Activated naive CD8-positive, alpha-beta T cell treated with anti-CD3 and anti-CD28 coated beads, Interleukin-2, amount 10 ng/mL, durations not matched to agents 7 days and 5 days (primary cell): ENCODE measurements at places on chromosomes 2 and 18. TPM values are rescaled to one million over a fixed set of nuclear protein-coding genes. Genes with fewer than 3 reads are reported as not detected.

ATP6V1B1 gene
- not detected for total RNA-seq

DNA sequence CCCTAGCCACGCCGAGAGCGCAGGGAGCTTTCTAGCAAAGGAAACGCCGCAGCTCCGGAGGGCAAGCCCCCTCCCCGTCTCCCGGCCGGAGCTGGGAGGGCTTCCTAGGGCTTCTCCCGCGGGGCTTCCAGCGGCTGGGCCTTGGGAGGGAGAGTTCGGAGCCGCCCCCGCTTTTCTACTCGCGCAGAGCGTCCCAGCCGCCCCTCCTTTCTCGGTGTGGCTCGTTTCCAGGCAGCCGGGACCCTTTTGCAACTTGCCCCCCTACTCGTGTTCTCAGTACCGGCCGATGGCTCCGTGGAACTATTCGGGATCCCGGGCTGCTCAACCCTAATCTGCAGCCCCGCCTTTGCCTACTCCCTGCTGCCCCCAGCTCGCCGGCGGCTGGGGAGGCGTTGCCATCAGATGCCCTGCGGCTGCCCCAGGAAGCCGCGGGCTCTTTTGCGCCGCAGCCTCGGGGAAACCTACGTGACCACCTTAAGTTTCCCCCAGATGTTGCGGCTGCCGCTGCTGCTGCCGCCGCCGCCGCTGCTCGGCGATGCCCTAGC, 1.5 kb upstream of the NR4A2 start:
- peak overlapping the region; percentile 88 for H3K4me3 ChIP-seq
- H3K36me3 ChIP-seq = peaks cover 1% of the 10 kb centered on the region
- peaks cover 39% of the 10 kb centered on the region for H3K4me1 ChIP-seq
- H3K27ac ChIP-seq = peak overlapping the region; percentile 92

DNA sequence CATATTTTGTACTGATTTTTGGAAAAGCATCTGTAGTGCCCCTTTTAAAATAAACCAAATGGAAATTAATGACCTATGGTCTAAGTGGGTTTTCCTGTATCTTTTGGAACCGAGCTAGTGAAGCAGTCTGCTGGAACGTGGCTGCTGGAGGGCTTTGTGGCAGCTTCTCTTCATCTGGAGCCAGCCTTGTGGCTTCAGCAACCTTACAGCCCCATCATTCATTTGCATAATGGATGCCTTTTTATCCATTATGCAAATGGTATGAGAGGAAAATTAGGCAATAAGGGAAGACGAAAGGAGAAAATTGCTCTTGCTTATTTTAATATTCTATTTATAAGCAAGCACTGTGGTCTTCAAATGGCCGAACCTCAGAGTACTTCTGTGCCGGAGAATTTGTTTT, 421.0 kb downstream of the PARD3B start:
- H3K27ac ChIP-seq = no peak overlapping the region
- H3K4me3 ChIP-seq = no peak overlapping the region
- H3K4me1 ChIP-seq = peaks cover 38% of the 10 kb centered on the region
- DNase-seq = no peak
- no peaks in the 10 kb centered on the region for H3K27me3 ChIP-seq

DNA sequence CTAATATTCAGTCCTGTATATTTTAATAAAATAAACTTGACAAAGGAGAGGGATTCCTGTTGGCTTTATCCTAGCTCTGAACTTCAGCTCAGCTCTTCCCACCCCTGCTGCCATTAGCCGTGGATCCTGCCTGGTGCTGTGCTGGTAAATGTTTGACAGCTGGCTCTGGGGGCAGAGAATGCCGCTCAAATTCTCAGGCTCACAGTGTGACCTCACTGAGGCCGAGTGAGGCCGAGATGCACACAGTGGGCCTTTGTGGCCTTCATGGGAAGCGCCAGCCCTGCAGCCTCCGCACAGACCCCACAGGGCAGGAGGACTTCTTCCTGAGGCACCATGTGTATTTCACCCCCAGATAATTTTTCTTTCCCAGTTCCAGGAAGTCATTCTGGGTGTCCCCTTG, 16.5 kb upstream of the FAHD2A start:
- H3K4me3 ChIP-seq = no peak overlapping the region
- H3K27me3 ChIP-seq = no peaks in the 10 kb centered on the region
- H3K36me3 ChIP-seq = no peaks in the 10 kb centered on the region
- no peaks in the 10 kb centered on the region for H3K4me1 ChIP-seq
- no peak overlapping the region for H3K27ac ChIP-seq
- DNase-seq = no peak

EML6 gene
- total RNA-seq = 2.4 TPM

GRCh38 chr2:88831792-88832248, 140.3 kb downstream of the RPIA start:
- peaks cover 7% of the 10 kb centered on the region for H3K27me3 ChIP-seq
- H3K4me1 ChIP-seq = no peaks in the 10 kb centered on the region
- no peak overlapping the region for H3K4me3 ChIP-seq

GRCh38 chr2:71796174-71796593, 342.8 kb downstream of the DYSF start:
- no peak overlapping the region for H3K27ac ChIP-seq
- DNase-seq = no peak
- no peak overlapping the region for H3K4me3 ChIP-seq
- H3K4me1 ChIP-seq = no peaks in the 10 kb centered on the region
- H3K36me3 ChIP-seq = no peaks in the 10 kb centered on the region

DNA sequence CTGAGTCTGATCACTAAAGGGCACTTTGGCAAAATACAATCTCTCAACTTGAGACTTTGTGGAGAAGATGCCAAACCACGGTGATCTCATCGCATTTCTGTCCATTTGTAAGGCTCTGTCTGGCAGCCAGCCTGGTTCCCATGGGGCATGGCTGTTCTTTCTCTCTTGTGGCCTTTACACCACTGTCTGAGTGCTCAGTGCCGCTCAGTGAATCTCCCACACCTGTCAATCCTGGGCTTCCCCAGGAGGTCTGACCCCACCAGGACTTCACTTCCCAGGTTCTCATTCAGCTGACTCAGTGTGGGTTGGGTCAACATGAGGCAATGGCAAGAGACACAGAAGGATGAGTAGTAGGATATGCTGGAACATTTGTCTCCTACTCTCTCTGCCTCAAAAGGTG, 96.8 kb upstream of the TRIB2 start:
- peaks cover 10% of the 10 kb centered on the region for H3K4me1 ChIP-seq
- no peak overlapping the region for H3K4me3 ChIP-seq
- no peaks in the 10 kb centered on the region for H3K27me3 ChIP-seq
- no peaks in the 10 kb centered on the region for H3K36me3 ChIP-seq
- H3K27ac ChIP-seq = no peak overlapping the region

DNA sequence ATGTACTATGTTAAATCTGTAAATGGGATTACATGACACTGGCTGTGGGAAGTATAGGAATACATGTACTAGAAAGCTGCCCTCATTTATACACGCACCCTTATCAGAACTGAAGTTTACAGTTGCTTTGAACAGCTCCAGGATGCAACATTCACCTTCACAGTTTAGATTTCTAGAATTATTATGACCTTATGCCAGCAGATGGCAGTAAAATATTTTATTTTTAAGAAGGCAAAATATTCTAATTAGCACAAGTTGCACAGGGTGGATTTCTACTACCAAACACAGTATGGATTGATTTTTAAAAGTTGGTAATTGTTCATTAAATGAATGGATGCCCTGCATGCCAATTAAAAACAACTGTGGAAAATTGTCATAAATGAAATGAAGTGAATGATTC, 670.4 kb downstream of the KCNJ3 start:
- no peaks in the 10 kb centered on the region for H3K36me3 ChIP-seq
- no peaks in the 10 kb centered on the region for H3K4me1 ChIP-seq
- DNase-seq = no peak
- no peak overlapping the region for H3K4me3 ChIP-seq
- H3K27ac ChIP-seq = no peak overlapping the region
- H3K27me3 ChIP-seq = peaks cover 4% of the 10 kb centered on the region

ACKR3 gene
- total RNA-seq = 4.5 TPM

GRCh38 chr18:2331491-2331890, 239.8 kb downstream of the METTL4 start:
- H3K4me1 ChIP-seq = no peaks in the 10 kb centered on the region
- no peaks in the 10 kb centered on the region for H3K36me3 ChIP-seq
- DNase-seq = no peak
- peaks cover 35% of the 10 kb centered on the region for H3K27me3 ChIP-seq
- H3K4me3 ChIP-seq = no peak overlapping the region

DNA sequence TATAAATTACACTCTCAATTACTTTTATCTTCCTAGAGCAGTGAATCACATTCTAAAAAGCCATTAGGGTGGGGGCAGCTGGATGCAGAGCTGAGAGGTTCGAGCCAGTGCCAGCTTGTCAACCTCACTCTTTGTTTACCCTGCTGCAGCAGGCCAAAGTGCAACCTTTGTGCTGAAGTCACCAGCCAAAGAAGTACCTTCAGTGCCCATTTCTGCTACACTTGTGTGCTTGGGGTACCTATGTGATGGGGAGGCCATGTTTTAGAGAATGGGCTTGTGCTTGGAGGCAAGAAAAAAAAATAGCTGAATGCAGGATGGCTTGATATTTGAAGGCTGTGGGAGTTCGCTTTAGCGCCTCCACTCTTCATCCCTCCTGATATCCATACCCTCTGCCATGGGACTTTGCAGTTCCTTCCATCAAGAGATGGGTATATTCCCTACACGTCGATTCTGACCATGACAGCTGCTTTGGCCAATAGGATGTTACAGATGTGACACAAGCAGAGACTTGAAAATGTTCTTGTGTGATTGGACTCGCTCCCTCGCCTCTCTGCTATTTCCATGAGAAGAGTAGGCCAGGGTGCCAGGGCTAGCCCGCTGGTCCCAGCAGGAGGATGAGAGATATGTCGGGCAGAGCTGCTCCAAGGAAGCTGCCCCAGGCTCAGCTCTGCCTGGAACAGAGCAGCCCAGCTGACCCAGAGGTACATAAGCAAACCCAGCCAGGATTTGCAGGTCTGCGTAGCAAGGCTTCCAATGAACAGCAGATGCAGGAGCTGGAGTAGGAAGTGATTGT, 12.7 kb upstream of the FZD5 start:
- H3K4me1 ChIP-seq = no peaks in the 10 kb centered on the region
- H3K36me3 ChIP-seq = no peaks in the 10 kb centered on the region
- no peak overlapping the region for H3K4me3 ChIP-seq
- H3K27me3 ChIP-seq = peaks cover 25% of the 10 kb centered on the region
- no peak for DNase-seq

DNA sequence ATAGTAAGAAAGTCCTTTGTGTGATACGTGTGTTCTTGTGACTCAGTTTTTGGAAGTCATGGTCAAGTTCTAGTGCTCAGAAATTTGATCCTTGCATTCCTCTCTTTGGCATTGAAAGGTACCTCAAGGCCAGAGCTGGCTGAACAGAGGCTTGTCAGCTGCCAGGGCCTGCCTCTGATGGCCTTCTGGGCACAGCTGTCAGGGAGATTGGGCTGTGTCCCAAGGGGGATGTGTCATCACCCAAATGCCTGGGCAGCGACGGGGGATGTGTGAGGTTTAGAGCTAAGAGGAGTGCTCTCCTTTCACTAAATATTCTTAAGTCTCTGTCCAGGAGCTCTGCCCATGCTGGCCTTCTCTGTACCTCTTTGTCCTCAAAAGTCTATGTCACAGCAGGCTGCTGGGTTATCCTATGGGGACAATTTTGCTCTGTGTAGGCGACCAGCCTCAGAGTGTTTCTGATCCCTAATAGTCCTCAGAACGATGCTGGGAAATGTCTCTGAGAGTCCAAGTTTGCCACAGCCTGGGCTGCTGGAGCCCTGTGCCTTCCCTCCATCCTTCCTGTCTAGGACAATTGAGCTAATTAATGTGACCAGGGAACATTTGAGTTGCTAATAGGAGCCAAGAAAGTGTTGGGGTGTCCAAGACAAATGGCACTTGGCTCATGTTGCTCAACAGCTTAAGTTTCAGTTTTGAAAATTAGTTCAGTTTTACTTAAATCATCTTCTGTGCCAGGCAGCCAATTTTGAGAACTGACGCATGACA, 115.4 kb upstream of the ZNF521 start:
- H3K4me3 ChIP-seq = no peak overlapping the region
- no peaks in the 10 kb centered on the region for H3K27me3 ChIP-seq
- no peaks in the 10 kb centered on the region for H3K4me1 ChIP-seq

EMX1 gene
- total RNA-seq = not detected

ANKAR gene
- total RNA-seq = 9.2 TPM

GRCh38 chr2:86648681-86649080, 25.0 kb upstream of the RNF103 start:
- H3K27ac ChIP-seq = no peak overlapping the region
- H3K4me3 ChIP-seq = no peak overlapping the region
- peaks cover 21% of the 10 kb centered on the region for H3K36me3 ChIP-seq
- H3K27me3 ChIP-seq = no peaks in the 10 kb centered on the region
- DNase-seq = no peak

DNA sequence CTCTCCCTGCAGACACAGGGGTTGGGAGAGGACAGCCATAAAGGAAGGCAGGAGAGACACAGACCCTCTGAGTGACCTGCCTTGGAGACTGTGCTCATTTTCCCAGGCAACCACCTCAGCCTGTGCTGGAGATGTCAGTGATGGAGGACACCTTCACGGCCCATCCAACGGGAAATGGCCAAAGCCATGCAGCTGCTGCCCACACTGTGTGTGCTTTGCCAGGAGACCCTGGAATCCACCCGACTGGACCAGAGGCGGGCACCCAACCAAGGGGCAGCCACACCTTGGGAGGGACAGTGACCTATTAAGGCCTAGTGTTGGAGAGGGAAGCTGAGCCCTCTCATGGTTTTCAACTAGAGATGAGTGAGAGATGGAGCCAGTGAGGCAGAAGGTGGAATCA, 192.5 kb downstream of the SMAD2 start:
- no peak overlapping the region for H3K27ac ChIP-seq
- no peaks in the 10 kb centered on the region for H3K36me3 ChIP-seq
- no peak for DNase-seq
- H3K27me3 ChIP-seq = peaks cover 32% of the 10 kb centered on the region
- no peak overlapping the region for H3K4me3 ChIP-seq

DNA sequence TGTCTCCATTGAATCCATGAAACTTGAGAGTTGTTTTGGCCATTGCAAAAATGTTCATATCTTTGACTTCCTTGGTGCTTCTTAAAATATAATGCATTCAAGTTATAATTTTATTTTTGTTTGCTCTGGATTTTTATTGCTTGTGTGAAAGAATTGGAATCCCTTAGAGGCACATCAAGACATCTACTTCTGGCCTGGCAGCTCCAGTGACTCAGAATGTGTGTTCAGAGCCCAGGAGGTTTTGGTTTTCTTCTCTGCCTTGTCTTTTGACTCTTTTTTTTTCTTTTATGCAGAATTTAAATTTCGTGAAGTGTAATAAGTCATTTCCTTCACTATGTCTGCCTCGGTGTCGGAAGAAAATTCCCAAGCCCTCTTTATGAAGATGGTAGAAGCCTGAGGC, 180.2 kb downstream of the LTBP1 start:
- DNase-seq = no peak
- no peak overlapping the region for H3K27ac ChIP-seq
- no peak overlapping the region for H3K4me3 ChIP-seq
- H3K4me1 ChIP-seq = no peaks in the 10 kb centered on the region

- DNase-seq = no peak
- no peaks in the 10 kb centered on the region for H3K27me3 ChIP-seq
- no peak overlapping the region for H3K4me3 ChIP-seq
- H3K4me1 ChIP-seq = peaks cover 7% of the 10 kb centered on the region
- H3K27ac ChIP-seq = no peak overlapping the region
Measured at GRCh38 chr2:168084288-168084687, 163.1 kb downstream of the STK39 start.

GRCh38 chr2:79580175-79580574, 67.3 kb downstream of the CTNNA2 start:
- no peaks in the 10 kb centered on the region for H3K4me1 ChIP-seq
- no peaks in the 10 kb centered on the region for H3K27me3 ChIP-seq
- DNase-seq = no peak
- H3K36me3 ChIP-seq = no peaks in the 10 kb centered on the region
- H3K27ac ChIP-seq = no peak overlapping the region

SERPINB7 gene
- not detected for total RNA-seq

CRACDL gene
- total RNA-seq = 0.61 TPM

GRCh38 chr18:35463050-35463449, 34.7 kb downstream of the INO80C start:
- no peak overlapping the region for H3K4me3 ChIP-seq
- no peaks in the 10 kb centered on the region for H3K36me3 ChIP-seq
- no peak overlapping the region for H3K27ac ChIP-seq
- no peak for DNase-seq
- H3K27me3 ChIP-seq = no peaks in the 10 kb centered on the region
- peaks cover 3% of the 10 kb centered on the region for H3K4me1 ChIP-seq
